D341Med (cell line): ENCODE measurements at places on chromosomes 12 and 14.

- no peak for DNase-seq
These were observed 48.1 kb downstream of the FBRSL1 start for GRCh38 chr12:132537836-132538662.

GRCh38 chr14:58118097-58118815 lies 33.8 kb downstream of the ARMH4 start:
- DNase-seq, result no peak

DNA sequence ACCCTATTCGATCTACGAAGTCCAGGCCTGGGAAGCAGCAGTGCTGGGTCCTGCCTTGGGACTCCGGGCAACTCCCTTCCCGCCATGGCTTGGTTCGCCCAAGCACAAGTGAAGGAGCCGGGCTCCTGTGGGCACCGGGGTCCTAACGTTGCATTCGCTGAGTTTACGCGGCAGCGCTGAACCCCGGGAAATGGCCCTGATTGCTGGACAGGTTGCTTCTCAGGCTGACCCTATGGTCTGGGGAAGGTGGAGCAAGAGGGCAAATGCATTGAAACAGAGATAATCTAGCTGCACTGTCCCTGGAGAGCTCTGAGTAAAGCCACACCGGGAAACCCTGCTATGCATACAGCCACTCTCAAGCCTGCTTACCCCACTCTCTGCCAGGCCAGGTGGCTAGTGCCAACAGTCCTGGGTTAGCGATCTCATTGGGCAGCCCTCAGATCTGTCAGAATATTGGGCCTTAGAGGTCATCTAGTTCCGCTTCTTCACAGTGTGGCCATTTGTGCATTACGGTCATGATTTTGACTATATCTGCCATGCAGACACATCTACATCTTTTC lies 11.3 kb downstream of the SYNE3 start:
- DNase-seq, result no peak

DNA sequence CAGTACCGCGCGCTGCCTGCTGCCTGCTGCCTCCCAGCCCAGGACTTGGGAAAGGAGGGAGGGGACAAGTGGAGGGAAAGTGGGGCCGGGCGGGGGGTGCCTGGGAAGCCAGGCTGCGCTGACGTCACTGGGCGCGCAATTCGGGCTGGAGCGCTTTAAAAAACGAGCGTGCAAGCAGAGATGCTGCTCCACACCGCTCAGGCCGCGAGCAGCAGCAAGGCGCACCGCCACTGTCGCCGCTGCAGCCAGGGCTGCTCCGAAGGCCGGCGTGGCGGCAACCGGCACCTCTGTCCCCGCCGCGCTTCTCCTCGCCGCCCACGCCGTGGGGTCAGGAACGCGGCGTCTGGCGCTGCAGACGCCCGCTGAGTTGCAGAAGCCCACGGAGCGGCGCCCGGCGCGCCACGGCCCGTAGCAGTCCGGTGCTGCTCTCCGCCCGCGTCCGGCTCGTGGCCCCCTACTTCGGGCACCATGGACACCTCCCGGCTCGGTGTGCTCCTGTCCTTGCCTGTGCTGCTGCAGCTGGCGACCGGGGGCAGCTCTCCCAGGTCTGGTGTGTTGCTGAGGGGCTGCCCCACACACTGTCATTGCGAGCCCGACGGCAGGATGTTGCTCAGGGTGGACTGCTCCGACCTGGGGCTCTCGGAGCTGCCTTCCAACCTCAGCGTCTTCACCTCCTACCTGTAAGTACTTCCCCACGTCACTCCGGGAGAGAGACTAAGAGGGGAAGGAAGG lies at the start of gene LGR5:
Gene LGR5, plus strand, starts transcription at position 186 of the 732 bp plus-strand sequence. Its CDS starts 283 bp downstream, at position 469.
- peak; percentile 76 for DNase-seq

DNA sequence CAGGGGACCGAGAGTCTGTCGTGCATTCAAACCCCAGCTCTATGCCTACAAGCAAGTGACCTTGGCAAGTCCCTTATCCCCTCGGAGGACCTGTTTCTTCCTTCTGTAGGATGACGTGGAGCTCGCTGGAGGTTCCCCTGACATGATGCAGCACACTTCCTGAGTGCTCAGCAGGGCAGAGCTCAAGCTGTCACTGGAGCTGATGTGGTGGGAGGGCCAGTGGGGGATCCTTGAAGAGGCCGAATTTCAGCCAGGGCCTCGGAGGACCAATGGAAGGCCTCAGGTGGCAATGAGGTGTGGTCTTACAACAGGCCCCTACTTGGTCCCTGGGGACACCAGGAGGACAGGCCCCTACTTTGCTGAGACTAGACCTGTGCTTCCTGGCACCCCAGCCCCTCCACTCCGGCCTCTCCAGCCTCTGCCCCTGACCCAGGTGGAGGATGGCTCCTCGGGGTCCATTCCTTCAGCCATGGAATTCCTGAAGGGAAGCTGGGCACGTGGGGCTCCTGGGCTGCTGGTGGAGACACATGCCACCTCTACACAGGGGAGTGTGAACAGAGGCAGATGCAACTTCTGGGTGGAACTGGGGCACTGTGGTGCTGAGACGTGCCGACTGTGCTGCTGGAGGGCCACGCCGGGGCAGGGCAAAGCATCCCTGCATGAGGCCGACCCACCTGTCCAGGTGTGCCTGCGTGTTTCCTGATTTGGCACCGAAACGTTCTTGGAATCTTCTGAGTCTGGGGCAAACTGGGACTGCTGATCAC lies 18.7 kb upstream of the KIF26A start:
- no peak for DNase-seq

DNA sequence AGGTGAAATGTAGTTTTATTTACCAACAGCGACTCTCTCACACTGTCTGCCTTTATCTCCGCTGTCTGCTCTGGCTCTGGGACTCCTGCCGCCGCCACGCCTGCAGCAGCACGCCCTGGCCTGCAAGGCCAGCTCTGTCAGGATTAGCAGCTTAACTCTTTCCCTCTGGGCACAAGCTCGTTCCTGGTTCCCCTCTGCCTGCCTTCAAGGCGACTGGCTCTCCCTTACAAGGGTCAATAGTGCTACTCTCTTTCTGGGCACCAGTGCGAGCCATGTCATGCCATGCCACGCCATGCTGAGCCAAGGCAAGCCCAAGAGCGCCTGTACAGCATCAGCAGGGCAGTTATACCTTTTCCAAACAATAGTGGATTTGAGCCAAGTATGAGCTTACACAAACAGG lies 3.6 kb upstream of the CLEC2B start:
- DNase-seq, result no peak

DNA sequence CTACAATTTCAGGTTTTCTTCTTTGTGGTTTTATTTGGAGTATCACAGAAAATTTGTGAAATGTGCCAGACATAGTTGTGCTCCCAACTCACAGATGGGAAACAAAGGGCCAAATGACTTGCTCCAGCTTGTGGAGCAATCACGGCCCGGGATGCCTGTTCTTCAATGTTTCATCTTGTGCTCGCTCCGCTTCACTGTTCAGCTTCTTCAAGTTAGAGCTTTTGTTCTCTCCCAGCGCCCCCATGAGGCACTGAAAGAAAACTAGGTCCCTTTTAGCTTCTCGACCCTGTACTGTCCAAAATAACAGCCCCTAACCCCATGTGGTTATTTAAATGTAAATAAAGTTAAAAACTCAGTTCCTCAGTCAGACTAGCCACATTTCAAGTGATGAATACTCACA lies 187.9 kb upstream of the STXBP6 start:
- peak; percentile 21 for DNase-seq

DNA sequence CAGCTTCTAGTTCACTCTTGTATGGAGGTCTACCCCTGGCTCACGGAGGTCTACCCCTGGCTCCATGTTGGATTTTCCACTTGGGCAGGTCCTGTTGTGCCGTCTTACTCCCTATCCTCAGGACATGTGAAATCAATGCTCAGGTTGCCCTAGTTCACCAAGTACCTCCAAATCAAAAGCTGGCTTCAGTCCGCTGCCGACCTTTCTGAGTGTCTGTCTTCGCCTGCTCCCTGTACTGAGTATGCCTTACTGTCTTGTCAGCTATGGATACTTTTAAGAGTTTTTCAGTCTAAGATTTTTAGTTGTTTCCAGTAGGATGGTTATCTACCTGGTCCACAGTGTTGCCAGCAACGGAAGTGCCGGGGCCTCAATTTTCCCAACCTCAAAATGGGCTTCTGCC lies 40.1 kb upstream of the BCL11B start:
- DNase-seq, result no peak

- DNase-seq, result no peak
These were observed 43.5 kb downstream of the DRAM1 start for GRCh38 chr12:101920906-101921305.

GRCh38 chr14:105448706-105449111 lies 25.9 kb upstream of the CRIP2 start:
- DNase-seq, result peak; percentile 95

DNA sequence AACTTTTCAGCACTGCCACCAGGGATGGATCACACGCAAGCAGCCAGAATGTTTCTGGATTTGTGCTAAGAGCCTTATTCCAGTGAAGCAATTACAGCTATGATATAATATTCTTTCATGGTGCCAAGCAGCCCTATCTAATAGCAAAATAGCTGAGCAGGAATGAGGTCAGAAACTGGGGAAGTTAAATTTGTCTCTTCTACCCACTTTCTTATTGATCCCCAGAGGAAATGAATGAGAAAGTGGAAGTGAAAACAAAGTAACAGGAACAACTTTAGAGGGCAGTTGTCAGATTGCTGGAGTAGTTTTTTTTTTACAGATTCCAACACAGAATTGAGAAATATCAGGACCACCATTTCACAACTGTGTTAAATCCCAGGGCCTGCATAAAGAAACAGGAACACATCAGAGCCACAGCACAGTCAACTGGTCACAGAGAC lies 44.8 kb downstream of the GCH1 start:
- no peak for DNase-seq

DNA sequence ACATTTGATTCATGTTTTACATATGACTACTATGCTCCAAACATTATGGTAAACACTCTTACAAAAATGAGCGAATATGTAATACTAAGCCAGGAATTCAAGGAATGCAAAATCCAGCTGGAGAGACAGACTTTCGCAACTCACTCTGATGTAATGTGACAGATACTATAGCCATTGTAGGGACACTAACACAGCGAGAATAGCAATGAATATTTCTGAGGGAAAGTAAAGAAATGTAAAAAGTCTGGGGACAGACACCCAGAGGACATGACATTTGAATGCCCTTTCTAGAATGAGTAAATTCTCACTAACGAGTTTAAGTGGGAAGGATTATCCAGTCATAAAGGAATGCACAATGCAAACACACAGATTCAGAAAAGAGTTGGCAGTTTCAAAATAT lies 121.9 kb downstream of the PIK3C2G start:
- DNase-seq, result no peak

DNA sequence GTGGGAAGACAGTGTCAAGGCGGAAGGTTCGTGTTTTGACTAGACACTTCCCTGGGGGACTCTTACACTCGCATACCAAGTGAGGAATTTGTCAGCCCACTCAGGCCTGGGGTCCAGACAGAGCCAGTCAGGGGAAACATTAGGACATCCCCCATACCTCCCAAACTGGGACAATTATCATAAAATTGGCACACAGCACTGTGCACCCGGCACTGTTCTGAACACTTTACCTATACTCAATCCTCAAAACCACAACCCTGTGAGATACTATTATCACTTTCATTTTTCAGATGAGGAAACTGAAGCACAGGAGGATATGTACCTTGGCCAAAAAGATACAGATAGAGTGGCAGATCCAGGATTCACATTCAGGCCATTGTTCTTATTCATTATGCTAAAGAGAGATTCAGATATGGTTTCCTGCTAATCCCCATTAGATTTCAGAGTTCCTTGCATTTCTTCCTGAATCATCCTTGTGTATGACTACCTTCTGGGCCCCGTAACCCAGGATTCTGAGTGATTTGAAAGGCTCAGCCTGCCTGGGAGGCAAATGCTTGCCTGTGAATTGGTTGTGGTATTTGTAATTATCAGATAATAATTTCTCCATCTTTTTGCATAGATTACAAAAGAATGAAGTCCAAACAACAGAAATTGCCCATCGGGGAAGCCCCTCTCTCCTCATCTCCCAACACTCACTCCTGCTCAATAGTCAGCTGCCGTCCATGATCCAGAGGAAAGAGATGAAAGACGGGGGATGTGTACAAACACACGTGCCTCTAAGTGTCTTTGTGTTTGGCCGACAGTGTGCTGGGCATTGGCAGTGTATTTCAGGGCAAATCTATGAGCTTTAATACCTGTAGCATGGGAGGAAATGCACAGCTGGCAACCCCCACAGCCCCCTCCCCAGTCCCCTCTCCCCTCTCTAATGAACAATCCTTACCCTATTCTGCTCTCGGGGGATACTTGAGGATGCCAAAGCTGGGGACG lies 4.6 kb downstream of the TAC3 start:
- no peak for DNase-seq

GRCh38 chr14:64841121-64841651 lies 38.5 kb downstream of the SPTB start:
- DNase-seq, result no peak

GRCh38 chr14:29370024-29370423 lies 557.6 kb downstream of the PRKD1 start:
- DNase-seq, result no peak
